ENCODE measurements at places on chromosomes 6 and 20.

- DNase-seq: no peak
These were observed 12.1 kb upstream of the AHCY start for GRCh38 chr20:34315236-34315635.

DNA sequence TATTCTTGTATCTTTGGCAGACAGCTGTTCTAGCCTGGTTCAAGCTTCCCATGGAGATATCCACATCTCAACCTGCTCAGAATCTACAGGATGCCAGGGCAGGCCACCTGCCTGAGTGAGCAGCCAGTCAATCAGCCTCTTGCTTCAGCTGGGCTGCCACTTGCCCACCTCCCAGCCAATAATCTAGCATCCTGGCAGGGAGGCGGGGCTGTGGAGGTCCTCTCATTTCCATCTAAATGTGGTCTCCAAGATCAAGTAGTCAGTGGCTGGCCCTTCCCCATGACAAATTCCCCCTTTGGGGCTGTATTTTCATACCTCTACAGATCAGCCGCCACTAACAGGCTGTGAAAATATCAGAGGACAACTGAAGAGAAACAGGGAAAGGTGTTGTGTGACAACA, 33.0 kb upstream of the SPDEF start:
- no peak for DNase-seq

GRCh38 chr6:43740321-43740960, 29.6 kb upstream of the VEGFA start:
- DNase-seq: no peak

DNA sequence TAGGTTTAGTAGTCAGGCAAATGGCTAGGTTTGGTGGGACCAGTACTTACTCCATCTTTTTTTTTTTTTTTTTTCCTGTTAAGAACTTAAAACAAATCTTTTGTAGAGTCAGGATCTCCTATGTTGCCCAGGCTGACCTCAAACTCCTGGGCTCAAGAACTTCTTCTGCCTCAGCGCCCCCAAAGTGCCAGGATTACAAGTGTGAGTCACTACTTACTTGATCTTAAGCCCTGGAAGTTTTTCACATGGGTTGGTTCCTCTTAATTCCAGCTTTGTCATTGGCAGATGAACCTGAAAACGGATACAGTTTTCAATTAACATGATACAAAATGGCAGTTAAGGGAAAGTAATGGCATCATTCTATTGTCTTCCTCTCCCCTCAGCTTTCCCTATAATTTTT, 179.4 kb upstream of the JAG1 start:
- DNase-seq: no peak

- DNase-seq: no peak
These were observed 56.1 kb upstream of the CCN6 start for GRCh38 chr6:111997853-111998208.

DNA sequence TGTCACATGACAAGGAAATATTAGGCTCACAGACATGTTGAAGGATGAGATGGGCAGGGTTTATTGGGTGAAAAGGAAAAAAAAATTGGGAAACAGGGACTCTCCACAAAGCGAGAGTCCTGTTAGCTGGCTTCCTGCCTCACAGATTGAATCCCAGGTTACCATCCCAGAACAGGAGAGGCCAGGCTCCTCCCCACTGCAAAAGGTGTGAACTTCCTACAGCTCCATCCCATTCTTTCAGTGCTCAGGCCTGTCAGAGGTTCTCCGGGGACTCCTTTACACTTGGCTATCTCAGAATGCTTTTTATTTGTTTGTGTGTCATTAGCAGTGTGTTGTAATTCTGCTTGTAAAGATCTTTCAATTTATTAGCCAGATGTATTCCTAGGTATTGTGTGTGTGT, 115.1 kb downstream of the ADTRP start:
- no peak for DNase-seq

- no peak for DNase-seq
These were observed 233.5 kb downstream of the TAF4 start for GRCh38 chr20:61832181-61832580.

DNA sequence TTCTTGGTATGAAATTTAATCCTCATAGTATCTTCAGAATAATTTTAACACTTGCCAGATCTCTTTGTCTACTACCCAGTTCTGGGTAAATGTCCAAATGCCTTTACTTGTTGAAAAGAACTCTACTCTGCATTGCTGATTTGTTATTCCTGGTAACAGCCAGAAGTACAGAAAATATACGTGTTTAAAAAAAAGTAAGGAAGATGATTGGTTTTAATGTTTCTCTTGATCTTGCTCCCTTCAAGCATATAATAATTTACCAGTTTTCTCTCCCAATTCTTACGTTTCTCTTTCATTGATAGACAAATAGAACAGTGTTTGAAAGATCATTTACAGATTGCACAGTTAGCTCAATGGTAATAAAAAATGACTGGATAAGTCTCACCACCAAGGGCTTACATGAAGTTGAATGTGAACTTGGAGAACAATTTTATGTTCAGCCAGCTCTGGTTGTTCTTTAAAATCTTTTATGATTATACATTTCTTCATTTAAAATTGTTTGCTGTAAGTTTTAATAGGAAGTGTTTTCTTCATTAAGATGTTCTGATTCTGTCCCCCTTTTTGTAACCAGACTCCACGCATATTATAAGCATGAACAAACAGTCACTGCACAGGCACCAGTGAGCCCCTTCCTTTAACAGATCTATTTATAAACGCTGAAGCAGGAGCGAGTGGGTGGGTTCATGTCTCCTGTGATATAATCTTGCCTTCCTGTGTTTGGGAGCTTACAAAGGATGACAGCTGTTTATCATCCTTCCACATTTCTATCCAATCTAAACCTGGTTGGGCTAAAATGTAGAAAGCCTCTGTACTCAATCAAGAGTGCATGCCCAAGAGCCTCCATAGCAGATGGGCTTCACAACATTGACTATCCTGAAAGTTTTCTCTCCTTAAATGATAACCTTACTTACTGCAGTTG, 299.5 kb downstream of the PRL start:
- DNase-seq: no peak

- DNase-seq: peak; percentile 72
These were observed 19.7 kb downstream of the SLC17A9 start for GRCh38 chr20:62971950-62972844.
